ENCODE measurements at places on chromosomes 3 and 15.

GRCh38 chr15:79283252-79284048, 928 bp downstream of the ANKRD34C start:
- DNase-seq: no peak

- DNase-seq: no peak
Observed at GRCh38 chr3:58062472-58062871, 54.2 kb downstream of the FLNB start.

GRCh38 chr3:177452831-177453450, 255.7 kb upstream of the TBL1XR1 start:
- DNase-seq: no peak

GRCh38 chr3:52078781-52079560, 22.6 kb upstream of the DUSP7 start:
- DNase-seq: no peak

GRCh38 chr3:183477801-183478456, 49.5 kb upstream of the MCF2L2 start:
- DNase-seq: no peak

DNA sequence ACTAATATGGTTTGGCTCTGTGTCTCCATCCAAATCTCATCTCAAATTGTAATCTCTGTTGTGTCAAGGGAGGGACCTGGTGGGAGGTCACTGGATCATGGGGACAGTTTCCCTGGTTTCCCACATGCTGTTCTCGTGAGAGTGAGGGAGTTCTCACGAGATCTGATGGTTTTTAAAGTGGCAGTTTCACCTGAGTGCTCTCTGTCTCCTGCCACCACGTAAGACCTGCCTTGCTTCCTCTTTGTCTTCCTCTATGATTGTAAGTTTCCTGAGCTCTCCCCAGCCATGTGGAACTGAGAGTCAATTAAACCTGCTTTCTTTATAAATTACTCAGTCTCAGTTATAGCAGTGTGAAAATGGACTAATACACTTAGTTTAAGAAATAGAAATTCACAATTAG, 228.9 kb downstream of the CD47 start:
- no peak for DNase-seq

DNA sequence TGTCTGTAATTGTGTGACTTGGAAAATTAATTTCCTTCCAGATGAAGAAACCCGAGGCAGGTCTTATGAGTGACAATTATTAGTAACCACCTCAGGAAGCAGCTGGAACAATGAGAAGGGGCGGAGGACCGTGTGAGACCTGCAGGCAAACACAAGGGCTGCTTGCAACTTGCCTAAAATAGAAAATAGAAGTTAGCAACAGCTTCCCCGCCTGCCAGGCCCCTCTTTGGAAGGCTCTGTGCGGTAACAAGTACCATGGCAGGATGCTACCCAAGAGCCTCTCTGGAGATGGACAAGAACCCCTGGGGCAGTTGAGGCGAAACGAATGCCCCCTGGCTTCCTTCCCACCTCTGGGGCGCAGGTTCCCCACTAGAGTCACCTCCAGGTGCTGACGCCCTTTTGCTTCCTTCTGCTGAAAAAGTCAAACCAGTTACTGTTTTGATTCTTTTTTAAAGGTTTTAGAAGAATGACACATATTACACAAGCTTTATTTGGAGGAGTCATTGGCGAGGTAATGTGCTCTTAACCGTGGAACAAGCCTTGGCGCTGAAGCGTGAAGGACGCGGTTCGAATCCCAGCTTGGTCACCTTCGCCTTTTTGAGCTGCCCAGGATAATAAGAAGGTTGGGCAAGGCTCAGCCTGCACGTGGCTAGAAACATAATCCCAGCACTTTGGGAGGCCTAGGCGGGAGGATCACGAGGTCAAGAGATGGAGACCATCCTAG, 47.0 kb upstream of the SYNM start:
- no peak for DNase-seq

- DNase-seq: no peak
Observed at GRCh38 chr15:25469377-25469776, 30.6 kb upstream of the UBE3A start.

- DNase-seq: no peak
Observed at GRCh38 chr3:46714728-46715506, 2.8 kb downstream of the PRSS50 start.

DNA sequence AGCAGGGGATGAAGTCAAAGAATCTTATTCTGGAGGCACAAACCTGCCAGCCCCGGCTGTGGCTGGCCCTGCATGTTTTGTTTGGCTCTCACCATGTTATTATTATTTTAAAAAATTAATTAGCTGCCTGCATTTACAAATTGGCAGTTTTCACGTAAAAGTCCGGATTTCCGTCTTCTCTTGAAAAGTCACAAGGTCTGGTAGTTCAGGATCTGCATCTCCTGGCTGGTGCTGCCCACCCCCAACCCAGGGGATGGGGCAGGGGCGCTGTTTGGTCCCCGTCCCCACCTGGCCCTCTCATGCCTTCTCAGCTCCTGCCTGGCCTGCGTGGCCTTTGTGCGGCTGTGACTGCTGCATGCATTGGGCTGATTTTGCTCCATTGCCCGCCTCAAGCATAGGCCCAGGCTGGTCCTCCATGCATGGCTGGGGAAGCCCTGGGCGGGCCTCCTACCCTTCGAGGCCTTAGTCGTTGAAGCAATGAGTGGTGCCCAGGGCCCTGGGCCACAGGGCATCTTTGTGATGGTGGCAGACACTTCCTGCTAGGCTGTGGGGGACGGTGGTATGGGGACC, 2.0 kb downstream of the FBLN2 start:
- no peak for DNase-seq

- DNase-seq: no peak
Observed at GRCh38 chr15:78418686-78419085, 19.3 kb upstream of the IREB2 start.

DNA sequence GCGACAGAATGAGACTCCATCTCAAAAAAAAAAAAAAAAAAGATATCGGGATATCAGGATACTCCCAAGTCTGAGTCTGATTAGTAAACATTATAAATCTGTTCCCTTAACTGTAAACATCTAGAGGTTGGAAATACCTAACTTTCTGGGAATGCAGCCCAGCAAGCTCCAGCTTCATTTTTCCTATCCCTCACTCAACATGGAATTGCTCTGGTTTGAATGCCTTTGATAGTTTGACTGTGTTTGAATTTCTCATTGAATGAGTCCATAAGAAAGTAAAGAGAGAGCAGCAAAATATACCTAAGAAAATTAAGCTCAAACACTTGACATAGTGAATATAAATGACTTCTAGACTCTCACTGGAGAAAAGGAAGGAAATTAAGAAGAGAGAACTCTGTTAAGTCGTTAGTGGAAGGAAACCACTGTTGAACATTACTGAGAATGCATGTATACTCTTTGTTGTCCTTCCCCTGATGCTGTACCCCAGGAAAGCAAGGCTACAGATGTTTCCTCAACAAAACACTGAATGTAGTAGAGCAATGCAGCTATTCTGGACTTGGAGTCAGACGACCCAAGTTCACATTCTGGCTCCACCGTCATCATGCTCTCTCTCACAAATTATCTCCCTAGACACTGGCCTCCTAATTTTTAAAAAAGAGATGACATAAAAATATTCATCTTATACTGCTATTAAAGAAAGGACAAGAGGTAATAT, 62.4 kb downstream of the CD200 start:
- no peak for DNase-seq

GRCh38 chr15:90838139-90838538, 30.2 kb upstream of the FURIN start:
- DNase-seq: peak; percentile 76

GRCh38 chr15:43948691-43949325, 122.0 kb downstream of the WDR76 start:
- DNase-seq: peak; percentile 29

- DNase-seq: no peak
Observed at GRCh38 chr15:40055576-40056293, 16.8 kb upstream of the SRP14 start.

DNA sequence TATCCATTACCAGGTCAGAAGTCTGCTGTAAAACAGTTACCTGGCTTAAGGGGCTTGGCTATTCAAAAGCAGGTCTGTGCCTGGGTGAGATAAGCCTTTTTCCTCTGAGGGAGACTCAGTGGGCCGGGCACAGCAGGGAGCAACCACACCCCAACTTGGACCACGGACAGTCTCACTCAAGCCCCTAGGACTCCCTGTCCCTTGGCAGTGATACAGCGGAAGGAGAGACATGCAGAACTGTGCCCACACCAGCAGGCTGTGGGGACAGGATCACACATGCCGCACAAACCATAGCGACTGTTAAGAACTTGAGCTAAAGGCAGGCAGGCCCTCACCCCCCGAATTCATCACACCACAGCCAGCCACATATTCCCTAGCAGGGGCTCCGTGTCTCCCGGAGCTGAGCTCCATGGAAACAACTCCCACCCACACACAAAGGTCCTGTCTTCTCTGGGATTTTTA, 2.8 kb upstream of the GP5 start:
- DNase-seq: no peak

DNA sequence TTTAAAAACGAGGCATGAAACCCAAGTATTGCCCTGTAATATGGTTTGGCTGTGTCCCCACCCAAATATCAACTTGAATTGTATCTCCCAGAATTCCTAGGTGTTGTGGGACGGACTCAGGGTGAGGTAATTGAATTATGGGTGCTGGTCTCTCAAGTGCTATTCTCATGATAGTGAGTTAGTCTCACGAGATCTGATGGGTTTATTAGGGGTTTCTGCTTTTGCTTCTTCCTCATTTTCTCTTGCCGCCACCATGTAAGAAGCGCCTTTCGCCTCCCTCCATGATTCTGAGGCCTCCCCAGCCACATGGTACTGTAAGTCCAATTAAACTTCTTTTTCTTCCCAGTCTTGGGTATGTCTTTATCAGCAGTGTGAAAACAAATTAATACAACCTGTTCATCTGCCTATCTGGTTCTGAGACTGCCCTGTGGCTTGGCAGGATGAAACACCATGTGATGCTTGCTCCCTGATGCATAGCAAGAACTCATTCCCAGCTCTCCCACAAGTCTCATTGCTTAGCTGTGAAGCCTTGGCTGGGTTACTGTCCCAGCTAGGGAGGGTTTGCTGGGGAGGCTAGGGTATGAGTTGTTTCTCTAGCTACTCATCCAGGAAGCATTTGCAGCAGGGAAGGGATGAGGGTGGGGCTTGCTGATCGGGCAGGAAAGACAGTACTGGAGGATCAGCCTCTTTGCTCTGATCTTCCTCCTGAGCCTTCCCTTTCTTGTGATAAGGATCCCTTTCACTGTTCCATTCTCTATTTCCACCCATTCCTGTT, 3.7 kb upstream of the SQOR start:
- DNase-seq: no peak

- DNase-seq: no peak
Observed at GRCh38 chr3:163508206-163508605, 1570.1 kb downstream of the SI start.

GRCh38 chr3:108398510-108398909, 102.2 kb downstream of the HHLA2 start:
- no peak for DNase-seq

Measured in T-helper 1 cell (primary cell).